ENCODE measurements at places on chromosomes 3 and 15. TPM values are rescaled to one million over a fixed set of nuclear protein-coding genes. Genes with fewer than 3 reads are reported as not detected.

DNA sequence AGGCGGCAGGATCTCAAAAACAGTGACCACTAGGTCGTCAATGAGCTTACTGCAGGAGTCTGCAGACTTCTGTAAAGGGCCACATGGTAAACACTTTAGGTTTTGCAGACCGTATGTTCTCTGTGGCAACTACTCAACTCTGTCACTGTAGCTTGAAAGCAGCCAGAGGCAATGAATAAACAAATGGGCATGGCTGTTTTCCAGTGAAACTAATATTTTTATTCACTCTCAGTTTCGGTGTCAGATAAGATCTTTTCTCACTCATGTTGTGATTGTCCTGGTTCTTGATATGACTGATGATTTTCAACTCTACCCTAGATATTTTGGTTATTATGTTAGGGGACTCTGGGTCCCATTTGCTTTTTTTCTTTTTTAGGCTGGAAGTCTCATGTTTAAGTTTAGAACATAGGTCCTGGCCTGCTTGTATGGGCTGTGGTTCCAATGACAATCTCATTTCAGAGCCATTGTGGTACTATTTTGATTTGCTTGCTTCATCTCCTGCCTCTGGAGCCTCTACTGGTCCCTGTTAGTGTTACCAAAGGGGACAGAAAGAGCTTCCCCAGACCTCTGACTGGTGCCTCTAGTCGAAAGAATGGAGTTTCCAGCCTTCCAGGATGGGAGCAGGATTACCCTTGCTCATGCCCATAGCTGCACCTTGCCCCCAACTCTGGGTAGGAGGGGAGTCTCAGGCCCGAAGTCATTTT is 222.0 kb downstream of the STT3B start:
- DNase-seq: no peak

The WNT7A gene
- total RNA-seq: not detected

The CTDSPL gene
- 3.1 TPM for total RNA-seq

DNA sequence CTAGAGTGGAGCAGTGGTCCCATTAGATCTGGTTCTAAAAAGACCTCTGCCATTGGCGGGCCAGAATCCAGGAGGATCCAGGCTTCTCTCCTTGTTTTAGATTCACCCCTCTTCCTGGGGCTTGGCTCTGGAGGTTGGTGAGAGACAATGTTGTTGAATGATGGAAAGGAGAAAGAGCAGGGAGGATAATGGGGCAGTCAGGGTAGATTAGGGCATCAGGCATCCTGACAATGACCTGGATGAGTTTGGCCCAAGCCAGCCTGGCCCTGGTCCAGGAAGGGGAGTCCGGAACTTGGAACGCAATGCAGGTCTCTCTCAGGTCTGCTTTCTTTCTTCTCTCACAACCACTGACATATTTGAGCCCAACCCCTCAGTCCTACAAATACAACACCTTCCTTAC is 260.1 kb upstream of the RASGRP1 start:
- no peak for DNase-seq

- DNase-seq: no peak
Observed at GRCh38 chr3:183214277-183214612, 38.8 kb upstream of the B3GNT5 start.

DNA sequence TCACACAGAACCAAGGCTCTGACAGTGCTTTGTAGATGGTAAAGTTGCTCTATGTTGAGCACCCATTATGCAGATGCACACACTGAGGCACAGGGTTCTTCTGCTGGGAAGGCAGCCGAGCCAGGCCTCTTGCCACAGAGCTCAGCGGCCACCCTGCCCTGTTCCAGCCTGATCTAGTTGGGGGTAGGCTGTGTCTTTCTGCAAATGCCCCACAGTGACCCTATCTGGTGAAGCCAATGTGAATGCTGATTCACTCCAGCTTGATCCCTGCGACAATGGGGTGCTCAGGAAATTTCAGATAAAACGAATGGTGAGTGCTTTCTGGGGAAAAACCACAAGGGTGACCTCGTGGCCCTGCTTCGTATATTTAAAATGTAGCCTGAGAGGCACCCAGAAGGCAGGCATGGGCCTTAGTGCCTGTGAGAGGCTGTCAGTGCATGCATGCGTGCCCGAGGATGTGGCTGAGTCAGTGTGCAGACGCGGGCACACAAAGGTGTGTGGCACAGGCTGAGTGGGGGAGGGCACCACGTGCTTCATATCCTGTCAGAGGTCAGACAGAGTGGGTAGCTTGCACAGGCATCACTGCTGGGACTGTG is 85.7 kb downstream of the ATP2B2 start:
- no peak for DNase-seq

- DNase-seq: peak; percentile 30
Observed at GRCh38 chr3:153051427-153052095, 110.5 kb upstream of the RAP2B start.

DNA sequence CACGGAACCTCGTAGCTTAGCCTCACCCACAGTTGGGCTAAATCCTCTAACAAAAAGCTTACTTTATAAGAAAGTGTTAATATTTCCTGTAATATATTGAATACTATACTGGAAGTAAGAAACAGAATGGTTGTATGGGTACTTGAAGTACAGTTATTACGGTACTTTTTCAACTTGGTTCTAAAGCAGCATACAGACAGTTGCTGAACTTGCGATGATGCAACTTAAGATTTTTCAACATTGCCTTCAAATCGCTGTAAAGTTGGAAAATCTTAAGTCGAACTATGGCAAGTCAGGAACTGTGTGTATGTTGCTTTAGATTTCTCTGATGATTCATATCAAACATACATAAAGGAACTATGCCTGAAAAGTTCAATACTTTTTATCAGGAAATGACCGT is 204.4 kb upstream of the C2CD4B start:
- DNase-seq: no peak

The SERPINI2 gene
- total RNA-seq: not detected

GRCh38 chr3:186821429-186822387 is 15.4 kb upstream of the RFC4 start:
- DNase-seq: peak; percentile 36

GRCh38 chr3:186359078-186359477 is 3.0 kb downstream of the DGKG start:
- no peak for DNase-seq

The PRR20G gene
- total RNA-seq: not detected

The SAMMSON gene
- 0.22 TPM for total RNA-seq

DNA sequence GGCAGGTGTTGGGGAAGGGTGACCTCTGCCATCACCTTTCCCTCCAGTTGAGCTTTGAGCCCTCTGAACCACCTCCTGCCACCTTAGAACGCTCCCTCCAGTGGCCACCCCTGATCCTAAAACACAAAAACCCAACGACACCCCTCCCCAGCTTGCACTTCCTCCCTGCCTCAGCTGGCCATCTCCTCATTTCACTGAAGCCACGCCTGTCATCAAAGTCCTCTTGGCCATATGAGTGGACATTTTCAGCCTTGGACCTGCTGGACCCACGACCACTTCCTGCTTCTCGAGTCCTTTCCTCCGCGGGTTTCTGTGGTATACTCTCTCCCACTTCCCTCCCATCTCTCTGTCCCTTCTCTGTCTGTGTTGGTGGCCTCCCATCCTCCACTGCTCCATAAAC is 48.5 kb upstream of the NR2C2 start:
- DNase-seq: no peak

DNA sequence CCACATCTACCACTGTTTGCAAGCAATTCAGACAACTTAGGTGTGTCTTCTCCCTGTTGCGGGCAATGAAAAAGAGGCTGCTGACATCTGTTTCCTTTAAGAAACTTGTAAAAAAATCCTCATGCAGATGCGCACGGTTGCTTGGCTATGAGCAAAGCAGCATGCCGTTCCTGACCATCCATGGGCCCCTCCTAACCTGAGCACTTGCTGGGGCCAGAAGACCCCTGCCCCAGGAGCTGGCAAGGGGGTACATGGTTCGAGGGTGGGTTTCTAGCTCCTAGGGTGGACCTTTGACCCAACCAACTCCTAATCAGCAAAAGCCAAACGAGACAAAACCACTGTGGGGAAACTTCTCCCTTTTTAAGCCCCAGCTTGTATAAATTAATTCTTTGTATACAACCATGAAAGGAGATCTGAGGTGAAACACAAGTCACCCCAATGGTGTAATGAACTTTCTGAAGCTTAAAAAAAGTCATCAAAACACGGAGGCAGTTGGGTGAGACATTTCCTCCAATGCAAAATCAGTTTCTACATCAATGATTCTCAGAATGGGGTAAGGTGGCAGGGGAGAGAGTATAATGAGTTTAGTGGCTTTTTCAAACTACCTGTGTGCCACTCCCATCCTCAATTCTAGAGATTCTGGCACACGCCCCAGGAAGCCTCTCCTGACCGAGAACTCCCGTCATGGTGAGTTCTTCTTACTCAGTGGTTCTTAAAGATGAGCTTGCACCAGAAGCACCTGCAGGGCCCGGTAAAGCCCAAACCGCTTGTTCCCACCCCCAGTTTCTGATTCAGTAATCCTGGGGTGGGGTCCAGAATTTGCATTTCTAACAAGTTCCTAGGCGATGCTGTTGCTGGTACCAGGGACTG is 44.1 kb downstream of the CPN2 start:
- DNase-seq: no peak

The DYNC1LI1 gene
- total RNA-seq: 56.0 TPM

GRCh38 chr3:180947761-180948390 is 35.4 kb downstream of the FXR1 start:
- DNase-seq: peak; percentile 23

The SENP8 gene
- total RNA-seq: 3.1 TPM

DNA sequence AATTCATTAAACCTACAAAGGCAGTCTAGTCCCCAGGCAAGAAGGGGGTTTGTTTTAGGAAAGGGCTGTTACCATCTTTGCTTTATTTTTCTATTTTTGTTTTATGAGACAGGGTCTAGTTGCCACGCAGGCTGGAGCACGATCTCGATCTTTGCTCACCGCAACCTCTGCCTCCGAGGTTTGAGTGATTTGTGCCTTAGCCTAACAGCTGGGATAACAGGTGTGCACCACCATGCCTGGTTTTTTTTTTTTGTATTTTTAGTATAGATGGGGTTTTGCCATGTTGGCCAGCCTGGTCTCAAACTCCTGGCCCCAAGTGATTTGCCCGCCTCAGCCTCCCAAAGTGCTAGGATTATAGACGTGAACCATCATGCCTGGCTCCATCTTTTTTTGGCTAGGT is 4.9 kb downstream of the HIGD1A start:
- no peak for DNase-seq

DNA sequence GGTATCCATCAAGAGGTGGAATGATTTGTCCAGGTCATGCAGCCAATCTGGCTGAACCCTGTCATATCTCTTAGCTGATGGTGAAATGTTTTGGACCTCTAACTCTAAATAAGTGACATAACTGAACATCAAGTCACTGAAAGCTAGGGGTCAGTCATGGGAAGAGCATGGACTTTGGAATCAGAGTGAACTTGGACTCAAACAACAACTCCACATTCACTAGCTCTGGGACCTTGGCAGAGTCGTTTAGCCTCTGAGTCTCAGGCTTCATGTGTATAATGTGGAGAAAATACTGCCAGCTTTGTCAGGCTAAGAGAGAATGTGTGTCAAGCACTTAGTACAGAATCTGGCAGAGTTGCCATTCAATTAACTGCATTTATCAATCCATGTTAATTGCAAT is 557.8 kb upstream of the CFAP20DC start:
- peak; percentile 27 for DNase-seq

The FES gene
- 0.59 TPM for total RNA-seq

- no peak for DNase-seq
Observed at GRCh38 chr15:53453253-53454105, 306.0 kb downstream of the WDR72 start.

DNA sequence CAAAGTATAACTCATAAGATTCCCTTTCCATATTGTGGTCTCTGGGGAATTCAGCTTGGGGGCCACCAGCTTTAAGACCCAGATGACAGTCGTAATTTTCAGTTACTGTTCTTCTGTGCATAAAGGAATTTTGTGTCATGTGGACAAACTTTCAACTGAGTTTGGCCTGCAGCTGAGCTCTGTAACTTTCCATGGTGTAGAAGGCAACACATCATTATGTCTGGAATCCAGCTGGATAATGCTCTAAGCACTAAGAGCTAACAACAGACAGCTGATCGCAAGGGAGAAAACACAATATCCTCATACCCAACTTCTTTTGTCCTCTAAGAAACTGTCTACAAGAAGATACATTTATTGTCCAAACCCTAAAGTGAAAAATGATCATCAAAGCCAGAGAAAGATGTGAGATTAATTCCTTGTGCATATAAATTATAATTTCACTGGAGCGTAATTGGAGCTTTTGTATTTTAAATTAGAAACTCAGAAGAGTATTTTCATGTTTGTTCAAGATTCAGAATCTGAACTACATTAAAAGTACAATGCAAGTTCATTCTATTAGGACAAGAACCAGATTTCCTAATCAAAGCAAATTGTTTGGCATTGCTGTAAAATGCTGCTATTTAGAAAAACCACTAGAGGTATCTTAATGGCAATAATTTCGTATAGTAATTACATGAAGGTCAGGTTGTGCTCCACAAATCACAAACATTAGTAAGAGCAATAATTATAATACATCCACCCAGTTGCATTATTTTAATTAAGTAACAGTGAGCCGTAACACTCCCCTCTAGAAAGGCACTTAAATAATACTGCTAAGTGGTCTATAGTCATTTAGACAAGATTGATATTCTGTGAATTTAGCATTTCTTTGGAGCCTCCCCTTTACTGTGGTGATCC is 218.8 kb downstream of the ATP8B4 start:
- no peak for DNase-seq

DNA sequence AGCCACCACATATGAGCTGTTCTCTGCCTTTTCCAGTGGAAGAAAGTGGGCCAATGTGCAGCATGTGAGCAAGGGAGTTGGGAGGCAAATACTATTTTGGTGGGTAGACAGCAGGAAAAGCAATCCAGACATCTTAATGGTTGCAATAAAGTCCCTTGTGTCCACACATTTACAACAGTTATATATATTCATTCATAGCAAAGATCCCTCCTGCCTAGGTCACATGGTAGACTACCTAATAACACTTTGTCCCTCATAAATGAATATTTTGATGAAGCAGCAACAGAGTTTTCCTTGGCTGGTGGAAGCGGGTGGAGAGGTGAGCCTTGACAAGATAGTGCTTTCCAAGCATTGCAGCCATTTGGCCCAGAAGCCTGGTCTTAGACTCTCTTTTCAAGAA is 6.2 kb upstream of the NSMCE3 start:
- no peak for DNase-seq

DNA sequence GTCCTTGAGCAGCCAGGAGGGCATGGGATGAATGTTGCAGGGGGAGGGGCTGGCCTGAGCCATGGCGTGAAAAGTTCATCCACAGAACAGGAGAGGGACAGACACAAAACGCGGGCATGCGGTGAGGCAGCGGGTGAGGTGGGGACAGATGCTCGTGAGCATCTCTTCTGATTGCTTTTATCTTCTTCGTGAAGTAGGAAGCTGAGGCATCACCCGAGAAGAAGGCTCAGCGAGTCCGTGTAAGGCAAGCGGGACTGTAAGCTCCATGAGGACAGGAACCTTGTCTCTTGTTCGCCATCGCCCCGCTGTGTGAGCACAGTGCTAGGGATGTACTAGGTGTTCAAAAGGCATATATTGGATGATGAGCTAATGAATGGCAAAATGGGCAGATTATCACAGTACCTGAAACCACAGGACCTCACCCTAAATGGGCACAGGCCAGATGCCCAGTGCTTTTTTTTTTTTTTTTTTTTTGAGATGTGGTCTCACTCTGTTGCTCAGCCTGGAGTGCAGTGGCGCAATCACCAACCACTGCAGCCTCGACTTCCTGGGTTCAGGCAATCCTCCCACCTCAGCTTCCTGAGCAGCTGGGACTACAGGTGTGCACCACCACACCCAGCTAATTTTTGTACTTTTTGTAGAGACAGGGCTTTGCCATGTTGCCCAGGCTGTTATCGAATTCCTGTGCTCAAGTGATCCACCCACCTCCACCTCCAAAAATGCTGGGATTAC is 46.8 kb downstream of the CPN2 start:
- no peak for DNase-seq

- no peak for DNase-seq
Observed at GRCh38 chr3:58085616-58086015, 77.4 kb downstream of the FLNB start.
